ENCODE measurements at places on chromosomes 5 and 9.

- no peak for DNase-seq
Observed at GRCh38 chr9:15307523-15307841, 466 bp upstream of the TTC39B start.

GRCh38 chr5:78560000-78560855, 88.3 kb downstream of the LHFPL2 start:
- DNase-seq, result no peak

DNA sequence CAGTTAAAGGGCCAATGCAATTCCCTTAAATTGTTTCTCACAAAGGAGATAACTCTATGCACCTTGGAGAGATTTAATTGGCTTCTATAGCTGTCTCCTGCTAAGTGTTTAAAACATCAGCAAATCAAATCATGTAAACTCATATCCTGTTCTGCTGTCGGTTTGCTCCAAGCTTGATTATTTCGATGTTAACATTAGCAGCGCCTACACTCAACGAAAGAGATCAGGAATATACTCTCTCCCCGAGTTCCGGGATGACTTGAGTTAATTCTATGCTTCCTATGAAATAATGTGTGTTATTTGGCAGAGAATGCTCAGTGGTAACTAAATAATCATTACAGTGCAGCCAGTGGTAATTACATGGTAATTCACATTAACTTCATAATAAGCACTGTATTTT, 338.6 kb downstream of the EBF1 start:
- no peak for DNase-seq

DNA sequence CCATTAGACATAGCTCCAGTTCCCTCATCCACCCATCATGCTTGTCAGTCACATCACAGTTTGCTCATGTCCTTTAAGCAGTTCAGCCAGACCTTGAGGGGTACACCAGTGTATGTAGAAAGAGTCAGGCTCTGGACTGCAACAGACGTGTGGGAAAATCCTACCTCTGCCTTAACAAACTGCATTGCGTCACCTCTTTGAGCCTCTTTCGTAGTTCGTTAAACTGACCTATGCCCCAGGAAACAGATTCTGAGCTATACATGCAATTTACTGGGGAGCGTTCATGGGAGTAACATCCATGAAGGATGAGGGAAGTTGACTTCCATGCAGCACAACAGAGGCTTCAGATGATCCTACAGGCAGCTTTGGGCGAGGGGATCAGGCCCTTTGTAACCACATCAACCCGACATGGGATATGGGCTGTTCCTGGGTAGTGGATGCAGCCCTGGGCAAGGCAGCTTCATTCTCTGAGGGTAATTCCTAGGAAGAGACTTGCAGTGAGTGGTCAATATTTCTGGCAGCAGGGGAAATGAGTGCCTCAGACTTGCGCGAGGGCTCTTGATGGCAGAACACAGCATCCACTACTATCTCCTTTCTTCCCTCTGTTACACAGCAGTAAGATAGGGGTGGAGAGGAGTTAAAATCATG, 4.3 kb downstream of the SPINK4 start:
- no peak for DNase-seq

DNA sequence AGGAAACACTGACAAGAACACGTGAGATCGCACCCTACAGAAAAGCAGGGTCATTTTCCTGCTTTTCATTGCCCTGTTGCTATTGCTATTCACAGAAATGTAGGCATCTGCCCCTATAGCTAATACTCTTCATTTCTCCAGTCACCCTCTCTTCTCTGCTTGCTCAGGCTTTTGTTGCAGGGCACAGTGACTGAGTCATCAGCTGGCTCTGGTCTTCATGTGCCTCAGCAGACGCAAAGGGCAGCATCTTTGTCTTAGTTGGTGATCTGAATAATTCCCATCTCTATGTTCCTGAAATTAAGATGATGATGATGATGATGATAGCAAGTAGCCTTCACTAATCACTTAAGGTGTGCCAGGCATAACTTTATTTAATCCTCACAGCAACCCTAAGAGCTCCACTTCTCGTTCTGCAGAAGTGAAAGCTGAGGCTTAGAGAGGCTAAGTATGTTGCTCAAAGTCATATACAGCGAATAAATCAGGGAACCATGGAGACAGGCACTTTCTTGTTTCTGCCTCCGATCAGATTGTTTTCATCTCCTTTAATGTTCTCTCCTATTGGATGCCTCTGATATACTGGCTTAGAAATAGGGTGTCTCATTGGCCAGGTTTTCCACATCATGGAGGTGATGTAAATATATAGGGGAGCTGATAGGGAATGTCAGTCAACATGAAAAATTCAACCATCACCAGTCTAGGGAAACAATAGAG, 133.0 kb upstream of the STK32A start:
- no peak for DNase-seq

- DNase-seq, result no peak
Observed at GRCh38 chr5:93607367-93608258, 24.6 kb downstream of the NR2F1 start.

DNA sequence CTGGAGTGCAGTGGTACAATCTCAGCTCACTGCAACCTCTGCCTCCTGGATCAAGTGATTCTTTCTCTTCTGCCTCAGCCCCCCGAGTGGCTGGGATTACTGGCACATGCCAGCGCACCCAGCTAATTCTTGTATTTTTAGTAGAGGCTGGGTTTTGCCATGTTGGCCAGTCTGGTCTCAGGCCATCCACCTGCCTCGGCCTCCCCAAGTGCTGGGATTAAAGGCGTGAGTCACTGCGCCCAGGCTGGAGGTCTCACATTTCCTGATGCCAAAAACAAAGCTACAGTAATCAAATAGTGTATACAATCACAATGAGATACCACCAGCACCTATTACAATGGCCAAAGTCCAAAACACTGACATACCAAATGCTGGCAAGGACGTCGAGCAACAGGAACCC, 51.1 kb downstream of the TTLL11 start:
- no peak for DNase-seq

GRCh38 chr9:94081435-94081834, 2.8 kb upstream of the PTPDC1 start:
- DNase-seq, result no peak

DNA sequence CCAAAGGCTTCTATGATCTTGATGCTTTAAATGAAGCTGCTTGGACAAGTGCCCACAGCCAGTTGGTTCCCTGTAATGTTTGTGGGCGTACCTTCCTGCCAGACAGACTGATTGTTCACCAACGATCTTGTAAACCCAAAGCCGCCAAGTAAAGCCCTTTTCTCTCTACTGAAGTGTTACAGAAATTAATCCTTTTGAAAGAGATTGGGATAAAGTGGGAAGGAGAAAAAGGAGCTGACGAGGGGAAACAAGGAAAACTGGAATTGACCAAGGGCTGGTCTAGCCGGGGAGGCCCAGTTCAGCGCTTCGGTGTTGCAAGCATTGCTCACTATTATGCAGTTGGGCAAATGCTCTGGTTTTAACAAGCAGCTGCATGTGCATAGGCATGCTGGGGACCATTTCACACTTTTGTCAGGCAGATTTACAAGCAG, 53.2 kb downstream of the ZNF474 start:
- DNase-seq, result no peak

- no peak for DNase-seq
Observed at GRCh38 chr5:57215629-57216195, 41.9 kb downstream of the GPBP1 start.

DNA sequence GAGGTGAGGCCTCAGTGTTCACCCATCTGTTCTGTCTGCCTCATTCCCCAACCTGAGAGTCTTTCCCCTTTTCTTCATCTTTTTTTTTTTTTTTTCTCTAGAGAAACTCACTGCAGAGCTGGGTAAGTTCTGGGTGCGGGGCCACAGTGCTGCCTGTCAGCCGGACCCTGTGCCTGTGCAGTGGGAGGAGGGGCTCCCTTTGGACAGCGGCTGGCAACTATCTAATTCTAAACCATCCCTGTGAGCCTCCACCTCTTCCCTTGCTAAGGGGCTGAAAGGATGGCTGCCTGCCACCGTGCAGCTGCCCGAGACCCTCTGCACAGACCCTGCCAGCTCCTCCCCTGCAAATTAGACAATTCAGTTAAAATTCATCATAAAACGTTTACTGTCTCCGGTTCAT, 14.1 kb downstream of the BTNL9 start:
- DNase-seq, result no peak

GRCh38 chr5:157116483-157116954, 7.7 kb upstream of the HAVCR2 start:
- no peak for DNase-seq

DNA sequence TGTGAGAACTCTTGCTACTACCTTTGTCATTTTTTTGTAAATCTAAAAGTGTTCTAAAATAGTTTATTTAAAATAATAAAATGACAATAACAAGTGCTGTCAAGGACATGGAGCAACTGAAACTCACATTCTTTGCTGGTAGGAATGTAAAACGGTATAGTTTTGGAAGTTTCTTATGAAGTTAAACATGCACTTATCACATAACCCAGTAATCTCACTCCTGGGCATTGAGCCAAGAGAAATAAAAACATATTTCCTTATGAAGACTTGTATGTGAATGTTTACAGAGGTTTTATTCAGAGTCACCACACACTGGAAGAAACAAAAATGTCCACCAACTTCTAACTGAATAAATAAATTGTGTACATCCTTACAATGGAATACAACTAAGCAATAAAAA, 46.0 kb upstream of the COL15A1 start:
- no peak for DNase-seq

DNA sequence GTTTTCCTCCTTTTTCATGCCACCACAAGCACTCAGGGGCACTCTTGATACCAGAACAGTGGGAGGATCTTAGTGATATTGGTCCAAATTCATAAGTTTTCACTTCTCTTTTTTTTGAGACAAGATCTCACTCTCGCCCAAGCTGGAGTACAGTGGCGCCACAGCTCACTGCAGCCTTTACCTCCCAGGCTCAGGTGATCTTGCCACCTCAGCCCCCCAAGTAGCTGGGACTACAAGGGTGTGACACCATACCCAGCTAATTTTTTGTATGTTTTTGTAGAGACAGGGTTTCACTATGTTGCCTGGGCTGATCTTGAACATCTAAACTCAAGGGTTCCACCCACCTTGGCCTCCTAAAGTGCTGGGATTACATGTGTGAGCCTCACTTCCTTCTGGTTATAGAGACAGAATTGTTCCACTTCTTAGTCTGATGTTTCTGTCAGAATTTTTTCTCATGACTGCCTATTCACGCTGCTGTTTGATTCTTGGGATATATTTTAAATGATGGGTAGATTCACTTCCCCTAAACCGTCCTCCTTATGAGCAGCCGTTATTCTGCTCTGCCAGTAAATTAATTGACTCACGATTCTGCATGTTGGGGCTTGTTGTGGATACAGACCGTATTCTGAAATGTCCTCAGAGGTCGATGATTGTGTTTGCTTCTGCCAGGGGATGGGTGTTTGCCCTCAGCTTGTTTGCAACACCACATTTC, 30.8 kb downstream of the MTAP start:
- DNase-seq, result no peak

DNA sequence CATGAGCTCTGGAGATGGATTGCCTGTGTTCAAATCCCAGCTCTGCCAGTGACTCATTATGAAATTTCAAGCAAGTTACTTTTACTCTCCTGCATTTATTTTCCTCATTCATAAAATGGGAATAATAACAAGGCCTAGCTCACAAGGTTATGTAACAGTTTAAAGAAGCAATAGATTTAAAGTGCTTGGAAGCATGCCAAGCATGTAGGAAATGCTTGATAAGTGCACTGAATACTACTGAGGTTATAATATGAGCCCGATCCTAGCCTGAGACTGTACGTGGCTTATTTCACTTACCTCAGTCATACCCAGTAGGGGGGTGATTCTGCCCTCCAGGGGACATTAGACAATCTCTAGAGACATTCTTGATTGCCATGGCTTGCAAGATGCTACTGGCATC, 734.1 kb upstream of the WWC1 start:
- DNase-seq, result no peak

DNA sequence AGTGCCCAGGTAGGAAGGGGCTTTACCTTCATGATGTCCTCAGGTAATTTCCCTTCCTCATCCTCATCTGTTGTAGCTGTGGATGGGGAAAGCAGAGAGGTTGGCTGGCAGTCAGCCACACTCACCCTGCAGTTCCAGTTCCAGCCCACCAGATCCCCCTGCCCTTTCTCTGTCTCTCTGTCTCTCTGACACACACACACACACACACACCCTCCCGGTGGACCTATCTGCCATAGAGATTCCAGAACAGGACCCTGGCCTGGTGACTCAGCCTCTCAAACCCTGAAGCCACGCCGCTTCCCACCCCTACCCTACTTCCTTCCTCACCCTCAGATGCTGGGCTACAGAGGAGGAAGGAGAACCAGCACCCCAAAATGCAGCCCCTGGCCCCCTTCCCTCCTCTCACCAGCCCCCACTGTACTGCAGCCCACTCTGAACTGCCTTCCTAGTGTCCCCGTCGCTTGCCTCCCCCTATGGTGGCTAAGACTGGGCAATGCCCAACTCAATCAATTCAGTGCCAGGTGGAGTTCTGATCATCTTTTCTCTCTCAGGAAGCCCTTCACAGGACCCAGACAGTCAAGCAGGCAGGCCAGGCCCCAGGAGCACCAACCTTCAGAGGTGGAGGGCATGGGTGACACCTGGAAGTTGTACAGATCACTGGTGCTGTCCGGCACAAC, 4.8 kb downstream of the IRF1 start:
- DNase-seq, result peak; percentile 20

GRCh38 chr5:540071-540905, 16.0 kb upstream of the SLC9A3 start:
- no peak for DNase-seq

GRCh38 chr9:112764344-112764743, 13.8 kb downstream of the SNX30 start:
- DNase-seq, result no peak

Measured in omental fat pad (tissue), 4 donors.